ENCODE measurements at places on chromosomes 3 and 15. TPM values are rescaled to one million over a fixed set of nuclear protein-coding genes. Genes with fewer than 3 reads are reported as not detected.
A peak's percentile ranks its signal among the peaks of the same experiment; 100 is the strongest.

DNA sequence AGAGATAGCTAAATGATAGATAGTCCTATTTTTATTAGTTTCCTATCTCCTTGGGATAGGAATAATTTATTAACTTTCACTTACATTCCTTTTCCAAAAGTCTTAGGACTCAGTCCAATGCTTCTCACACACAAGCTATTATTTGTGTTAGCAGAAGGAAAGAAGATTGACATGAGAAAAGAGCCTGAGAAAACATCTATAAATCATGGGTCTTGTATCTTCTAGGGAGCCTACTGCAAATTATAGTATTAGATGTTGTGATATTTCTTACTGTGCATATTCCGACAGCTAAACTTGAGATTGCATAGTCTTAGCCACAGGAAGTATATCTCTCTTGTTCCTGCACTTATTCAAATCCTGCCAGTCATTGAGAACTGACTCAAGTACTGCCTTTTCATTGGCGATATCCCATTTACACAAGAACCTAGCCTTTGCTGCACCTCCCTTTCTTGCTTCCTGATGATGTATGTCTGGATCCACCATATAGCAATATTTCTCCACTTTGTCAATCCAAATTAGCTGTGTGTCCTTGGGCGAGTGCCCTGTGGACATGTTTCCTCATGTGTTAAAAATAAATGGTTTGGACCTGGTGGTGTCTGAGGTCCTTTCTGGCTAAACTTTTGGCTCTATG, 245.1 kb upstream of the LMCD1 start:
- no peak for DNase-seq

GRCh38 chr3:143821862-143822261, 26.4 kb downstream of the SLC9A9 start:
- DNase-seq = no peak

GRCh38 chr3:58874795-58875194, 175.0 kb downstream of the CFAP20DC start:
- DNase-seq = no peak

Gene GOLGA8T
- 1.5 TPM for total RNA-seq

DNA sequence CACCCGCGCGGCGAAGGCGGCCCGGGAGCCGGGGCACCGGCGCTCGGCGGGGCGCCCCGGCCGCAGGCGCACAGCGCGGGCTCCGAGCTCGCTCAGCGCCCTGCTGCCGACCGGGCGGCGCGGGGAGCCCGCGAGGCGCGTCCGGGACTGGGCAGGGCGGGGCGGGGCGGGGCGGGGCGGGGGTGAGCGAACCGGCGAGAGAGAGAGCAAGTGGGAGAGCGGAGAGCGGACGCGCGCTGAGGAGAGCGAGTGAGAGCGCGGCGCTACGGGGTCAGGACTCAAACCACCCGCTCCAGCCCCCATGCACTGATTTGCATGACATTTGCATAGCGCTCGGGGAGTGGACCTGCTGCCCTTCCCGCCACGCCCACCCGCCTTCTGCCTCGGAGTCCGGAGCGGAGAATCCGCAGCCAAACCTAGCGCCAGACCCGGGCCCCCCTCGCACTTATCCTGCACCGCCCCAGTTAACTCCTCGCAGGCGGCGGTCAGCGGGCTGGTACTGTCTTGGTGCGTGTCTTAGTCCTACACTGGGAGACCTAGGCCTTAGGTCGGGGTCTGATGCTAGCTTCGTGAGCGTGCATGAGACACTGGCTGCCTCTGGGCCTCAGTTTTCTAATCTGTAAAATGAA, at the start of gene MYLK:
Gene MYLK (minus strand): TSS at position 130 of the 629 bp plus-strand sequence. CDS start 90,491 bp downstream, outside the sequence.
- DNase-seq = peak; percentile 87

GRCh38 chr3:197406266-197406665, 107.9 kb upstream of the DLG1 start:
- DNase-seq = no peak

DNA sequence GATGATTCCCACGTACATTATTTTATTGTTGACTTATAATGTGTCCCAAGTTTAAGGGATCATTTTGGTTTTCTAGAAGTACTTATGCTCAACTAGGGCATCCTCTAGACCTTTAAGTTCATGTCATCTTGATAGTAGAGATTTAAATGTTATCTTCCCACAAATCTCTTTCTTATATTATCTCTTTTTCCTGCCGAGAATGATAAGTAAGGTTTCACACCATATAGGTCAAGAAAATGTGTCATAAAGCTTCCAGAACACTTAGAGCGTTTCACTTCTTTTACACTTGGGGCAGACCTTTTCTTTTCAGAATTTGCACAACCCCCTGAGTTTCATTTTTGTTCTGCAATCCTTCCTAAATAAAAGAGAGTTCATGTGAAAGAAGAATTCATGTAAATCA, 142.0 kb upstream of the CBLB start:
- DNase-seq = no peak

- DNase-seq = peak; percentile 37
Observed at GRCh38 chr15:98506711-98507110, 141.6 kb upstream of the IGF1R start.

- DNase-seq = no peak
Observed at GRCh38 chr15:47644722-47645121, 72.6 kb upstream of the SEMA6D start.

DNA sequence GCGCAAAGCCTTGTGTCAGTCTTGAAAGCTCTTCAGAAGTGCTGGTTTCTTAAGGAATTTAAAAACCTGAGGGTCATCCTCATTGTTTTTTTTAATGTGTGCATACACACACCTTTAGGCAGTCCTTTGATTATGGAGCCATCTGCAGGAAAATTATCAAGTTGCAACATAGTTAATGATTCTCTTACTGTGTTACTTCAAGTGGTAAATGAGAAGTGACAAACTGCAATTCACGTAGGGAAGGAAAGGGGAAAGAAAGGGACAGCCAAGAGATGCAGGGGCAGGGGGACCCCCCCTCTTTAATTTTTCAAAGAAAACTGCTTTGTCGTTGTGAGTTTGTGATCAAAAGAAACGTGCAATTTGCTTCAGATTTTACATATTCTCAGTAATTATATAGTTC, 162.4 kb upstream of the CGNL1 start:
- no peak for DNase-seq

Gene SKOR1
- 0.11 TPM for total RNA-seq

DNA sequence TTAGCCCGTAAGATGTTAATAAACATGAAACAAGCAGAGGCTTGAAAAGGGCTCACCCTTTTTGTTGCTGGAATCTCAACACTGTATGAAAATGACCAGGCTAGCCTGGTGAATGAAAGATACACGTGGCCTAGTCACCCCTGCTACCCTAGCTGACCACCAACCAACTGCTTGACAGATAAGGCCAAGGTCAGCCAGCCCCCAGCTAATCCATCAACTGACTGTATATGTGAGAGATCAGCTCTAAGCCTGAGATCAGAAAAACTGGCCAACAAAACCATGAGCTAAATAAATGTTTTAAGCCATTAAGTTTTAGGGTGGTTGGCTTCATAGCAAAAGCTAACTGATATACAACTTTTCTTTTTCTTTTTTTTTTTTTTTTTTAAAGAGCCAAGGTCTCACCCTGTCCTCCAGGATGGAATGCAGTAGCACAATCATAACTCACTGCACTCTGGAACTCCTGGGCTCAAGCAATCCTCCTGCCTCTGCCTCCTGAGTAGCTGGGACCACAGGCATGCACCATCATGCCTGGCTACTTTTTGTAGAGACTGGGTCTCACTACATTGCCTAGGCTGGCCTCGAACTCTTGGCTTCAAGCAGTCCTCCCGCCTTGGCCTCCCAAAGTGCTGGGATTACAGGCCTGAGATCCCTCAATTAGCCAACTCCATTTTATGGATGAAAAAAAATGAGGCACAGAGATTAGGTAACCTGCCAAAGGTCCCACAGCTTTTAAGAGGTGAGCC, 34.6 kb downstream of the SH3BP5 start:
- DNase-seq = no peak

Gene KCNMB3
- total RNA-seq = 2.0 TPM

- no peak for DNase-seq
Observed at GRCh38 chr3:44987332-44987731, 11.3 kb downstream of the EXOSC7 start.

DNA sequence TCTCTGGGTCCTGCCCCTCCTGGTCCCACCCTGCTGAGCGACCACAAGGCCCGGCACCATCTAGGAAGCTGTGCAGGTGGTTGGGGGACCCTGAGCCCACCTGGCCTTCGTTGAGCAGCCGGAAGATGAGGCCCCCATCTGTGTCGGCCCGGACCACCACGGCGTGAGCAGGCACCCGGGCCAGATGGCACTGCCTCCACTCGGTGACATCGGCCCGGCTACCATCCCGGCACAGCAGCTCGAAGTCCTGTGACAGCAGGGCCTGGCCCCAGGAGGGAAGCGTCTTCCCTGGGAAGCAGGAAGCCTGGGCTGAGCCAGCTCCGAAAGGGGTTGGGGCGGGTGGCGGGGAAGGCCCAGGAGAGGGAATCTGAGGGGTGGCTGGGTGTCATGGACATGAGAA, 12.6 kb downstream of the MELTF start:
- no peak for DNase-seq

Measured in H1 (cell line).